Activated effector memory CD4-positive, alpha-beta T cell treated with anti-CD3 and anti-CD28 coated beads, Interleukin-2, amount 50 U/mL, for 16 hours (primary cell): ENCODE measurements at places on chromosomes 3 and 15.

- no peak for DNase-seq
Observed at GRCh38 chr3:17076940-17077605, 192.3 kb downstream of the PLCL2 start.

DNA sequence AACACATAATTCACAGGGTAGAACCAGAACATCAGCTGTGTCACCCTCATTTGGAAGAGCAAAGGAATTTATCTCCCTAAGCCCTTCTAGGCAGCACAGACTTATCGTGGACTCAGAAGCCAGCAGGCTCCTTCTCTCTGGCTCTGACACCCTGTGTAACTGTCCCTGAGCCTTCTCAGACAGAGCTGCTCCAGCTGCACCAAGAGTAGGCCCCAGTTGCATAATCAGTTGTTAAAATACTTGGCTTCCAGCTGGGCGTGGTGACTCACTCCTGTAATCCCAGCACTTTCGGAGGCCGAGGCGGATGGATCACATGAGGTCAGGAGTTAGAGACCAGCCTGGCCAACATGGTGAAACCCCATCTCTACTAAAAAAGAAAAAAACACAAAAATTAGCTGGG lies 49.4 kb upstream of the ACVR2B start:
- DNase-seq = no peak

- no peak for DNase-seq
Observed at GRCh38 chr15:52093167-52093538, 19.4 kb downstream of the BCL2L10 start.

DNA sequence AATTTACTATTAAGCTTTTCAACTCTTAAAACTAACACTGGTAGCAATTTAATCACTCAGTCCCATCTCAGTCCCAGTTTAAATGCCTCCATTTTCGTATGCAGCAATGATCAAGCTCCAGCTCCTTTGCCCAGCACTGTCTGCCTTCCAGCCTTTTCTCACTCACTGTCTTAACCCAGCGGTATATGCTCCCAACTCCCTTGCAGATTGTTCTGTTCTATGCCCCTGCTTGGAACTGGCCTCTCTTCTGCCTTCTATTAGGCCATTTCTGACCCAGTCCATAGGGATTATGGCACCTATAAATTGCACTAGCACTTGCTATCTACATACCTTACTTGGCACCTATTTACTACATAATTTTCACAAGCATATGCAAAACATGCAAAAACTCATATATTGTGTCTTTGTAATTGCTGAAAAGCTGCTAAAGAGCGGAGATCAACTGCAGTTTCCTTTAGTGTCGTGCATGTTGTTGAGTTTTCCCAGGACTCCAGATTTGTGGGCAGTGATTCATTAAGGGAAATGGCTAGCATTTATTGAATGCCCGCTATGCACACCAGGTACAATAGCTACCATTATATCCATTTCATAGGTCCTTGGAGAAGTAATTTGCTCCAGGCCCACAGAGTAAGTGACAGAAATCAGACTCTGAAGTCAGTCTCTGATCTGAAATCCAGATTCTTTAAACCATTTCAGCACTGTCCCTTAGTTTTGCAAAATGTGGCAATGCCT lies 24.4 kb downstream of the CRBN start:
- DNase-seq = no peak

DNA sequence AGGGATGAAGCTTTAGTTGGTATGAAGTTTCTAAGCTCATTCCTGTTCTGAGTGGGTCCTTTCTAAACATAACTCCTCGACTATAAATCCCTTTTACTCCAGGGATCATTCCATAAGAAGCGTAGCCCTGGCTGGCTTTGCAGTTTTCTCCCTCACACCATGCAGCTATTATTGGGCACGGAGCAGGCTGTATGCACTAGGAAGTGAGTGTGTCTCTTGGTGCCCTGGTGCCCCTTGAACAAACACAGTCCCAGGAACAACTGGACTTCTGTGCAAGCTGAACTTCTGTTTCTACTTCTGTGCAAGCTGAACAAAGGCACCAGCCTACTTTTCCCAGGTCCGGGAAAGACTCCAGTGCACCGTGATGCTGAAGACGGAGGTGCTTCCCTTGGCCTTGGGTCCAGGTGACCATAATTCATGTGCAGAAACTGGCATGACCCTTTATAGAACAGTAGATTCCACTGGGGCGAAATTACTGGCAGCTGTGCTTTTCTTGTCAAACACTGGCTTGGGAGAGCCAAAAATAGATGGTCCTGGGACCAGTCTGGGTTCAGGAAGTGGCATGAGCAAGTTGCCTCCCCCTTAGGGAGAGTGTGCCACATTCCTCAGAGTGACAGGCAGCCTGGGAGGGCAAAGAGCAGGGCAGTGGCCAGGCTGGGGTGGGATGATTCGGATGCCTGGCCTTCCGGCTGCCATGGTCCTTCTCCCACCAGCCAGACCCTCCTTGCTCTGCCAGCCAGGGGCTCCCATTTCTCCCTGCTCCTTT lies 127.2 kb downstream of the SLCO3A1 start:
- DNase-seq = no peak

GRCh38 chr3:184672977-184673870 lies 38.6 kb downstream of the MAGEF1 start:
- no peak for DNase-seq

GRCh38 chr3:197093871-197094270 lies 64.3 kb upstream of the MELTF start:
- DNase-seq = no peak

DNA sequence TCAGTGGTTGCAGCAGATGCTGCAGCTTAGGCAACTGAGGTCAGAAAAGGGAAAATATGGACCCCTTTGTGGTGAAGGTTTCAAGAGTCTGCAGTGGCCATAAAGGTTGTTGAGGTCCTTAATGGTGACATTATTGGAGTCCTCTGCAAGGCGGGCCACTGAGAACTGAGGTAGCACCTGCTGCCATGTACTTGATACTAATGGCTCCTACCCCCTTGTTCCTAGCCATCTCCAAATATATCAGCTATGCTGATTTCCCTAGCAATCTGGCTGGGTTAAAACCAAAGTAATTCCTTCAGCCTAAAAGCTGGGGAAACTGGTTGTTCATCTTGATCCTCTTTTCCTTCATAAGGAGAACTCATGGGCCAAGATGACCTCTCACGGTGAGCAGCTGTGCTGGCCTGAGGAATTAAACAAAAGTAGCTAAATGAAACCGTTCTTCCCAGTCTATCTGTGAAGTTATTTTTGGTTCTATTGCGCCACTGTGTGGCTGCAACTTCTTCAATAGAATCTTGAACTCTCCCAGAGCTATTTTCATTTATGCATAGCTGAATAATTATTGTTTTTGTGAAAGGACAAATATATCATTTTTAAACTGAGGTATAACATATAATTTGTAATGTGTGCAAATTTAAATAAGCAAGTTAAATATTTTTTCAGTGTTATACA lies 76.1 kb upstream of the PLSCR4 start:
- no peak for DNase-seq

DNA sequence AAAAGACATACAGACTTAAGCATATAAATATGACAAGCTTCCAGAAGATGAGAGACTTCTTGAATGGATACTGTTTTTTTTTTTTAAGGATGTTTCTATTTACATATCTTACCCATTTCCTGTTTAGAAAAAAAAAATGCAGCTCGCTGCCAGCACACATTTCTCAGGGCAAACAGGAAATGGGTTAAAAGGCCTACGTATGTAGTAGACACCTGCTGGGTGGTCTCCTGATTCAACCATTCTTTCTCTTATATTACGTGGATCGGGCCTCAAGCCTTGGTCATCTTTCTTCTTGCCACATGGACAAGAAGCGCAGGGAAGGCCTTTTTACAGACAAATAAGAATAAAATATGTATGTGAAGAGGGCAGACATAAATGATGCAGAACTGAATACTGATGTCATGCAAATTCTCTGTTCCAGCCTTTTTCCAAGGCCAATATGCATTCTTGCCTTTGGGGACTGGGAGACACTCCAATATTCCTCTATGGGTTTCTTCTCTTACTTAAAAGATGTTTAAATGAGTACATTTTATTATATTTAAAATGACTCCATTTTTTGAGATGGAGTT lies 35.0 kb upstream of the TJP1 start:
- DNase-seq = no peak

GRCh38 chr3:54714035-54714434 lies 213.8 kb downstream of the LRTM1 start:
- DNase-seq = no peak

DNA sequence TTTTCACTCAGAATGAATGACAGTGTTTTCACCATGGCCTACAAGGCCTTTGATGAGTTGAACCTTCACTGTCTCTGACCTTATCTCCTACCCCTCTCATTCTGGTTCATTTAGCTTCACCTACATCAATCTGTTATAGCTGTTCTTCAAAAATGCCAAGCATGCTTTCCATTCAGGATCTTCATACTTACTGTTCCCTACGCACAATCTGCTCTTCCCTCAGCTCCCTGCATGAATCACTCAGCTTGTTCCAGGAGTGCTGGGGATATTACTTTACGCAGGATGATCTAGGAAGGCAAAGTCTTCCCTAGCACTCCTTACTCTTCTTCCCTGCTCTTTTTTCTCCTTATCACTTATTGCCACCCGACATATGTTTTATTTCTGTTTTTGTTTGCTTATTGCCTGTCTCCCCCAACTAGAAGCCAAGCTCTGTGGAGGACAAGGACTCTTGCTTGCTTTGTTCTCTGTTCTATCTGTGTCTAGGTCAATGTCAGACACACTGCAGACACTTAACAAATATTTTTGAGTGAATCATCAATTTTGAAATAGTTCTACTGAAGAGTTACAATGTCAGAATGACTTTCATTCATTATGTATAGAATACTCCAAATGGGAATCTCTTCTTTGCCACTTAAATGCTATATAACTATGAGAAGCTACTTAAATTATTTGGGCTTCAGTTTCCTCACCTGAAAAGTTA lies 238.3 kb upstream of the FEZF2 start:
- DNase-seq = no peak

DNA sequence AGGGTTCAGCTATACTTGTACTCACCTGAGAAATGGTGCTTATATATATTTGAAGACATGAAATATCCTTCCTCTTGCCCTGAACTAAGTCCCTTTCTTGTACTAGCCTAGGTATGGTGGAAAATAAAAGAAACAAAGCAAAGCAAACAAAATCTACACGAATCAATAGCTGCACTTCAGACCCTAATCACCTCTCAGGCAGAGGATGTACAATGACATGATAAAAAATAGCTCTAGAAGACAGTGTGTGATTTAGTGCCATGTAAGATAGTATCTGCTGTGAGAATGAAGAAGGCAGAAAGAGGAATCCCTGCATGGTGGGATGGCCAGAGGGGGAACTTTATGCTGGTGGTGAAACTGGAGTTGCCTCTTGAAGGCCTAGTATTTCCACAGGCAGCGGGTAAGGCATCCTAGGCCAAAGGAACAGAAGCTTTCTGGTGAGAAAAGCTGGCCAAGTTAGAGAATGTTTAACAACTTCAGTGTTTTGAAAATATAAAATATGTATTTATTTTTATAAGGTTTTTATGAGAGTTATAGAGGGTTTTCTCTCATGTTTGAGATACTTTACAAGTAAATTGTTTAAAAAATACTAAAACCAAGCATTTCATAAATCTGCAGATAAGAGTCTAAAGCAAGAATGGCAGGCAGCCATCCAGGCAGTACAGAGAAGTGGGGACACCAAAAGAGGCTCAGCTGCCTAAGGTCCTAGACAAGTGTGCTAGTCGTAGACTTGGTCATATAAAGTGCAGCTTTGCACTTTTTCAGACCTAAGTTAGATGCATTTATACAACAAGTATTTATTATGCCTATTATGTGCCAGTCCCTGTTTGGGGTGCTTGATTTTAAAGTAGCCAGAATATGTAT lies 14.9 kb downstream of the LEKR1 start:
- no peak for DNase-seq

DNA sequence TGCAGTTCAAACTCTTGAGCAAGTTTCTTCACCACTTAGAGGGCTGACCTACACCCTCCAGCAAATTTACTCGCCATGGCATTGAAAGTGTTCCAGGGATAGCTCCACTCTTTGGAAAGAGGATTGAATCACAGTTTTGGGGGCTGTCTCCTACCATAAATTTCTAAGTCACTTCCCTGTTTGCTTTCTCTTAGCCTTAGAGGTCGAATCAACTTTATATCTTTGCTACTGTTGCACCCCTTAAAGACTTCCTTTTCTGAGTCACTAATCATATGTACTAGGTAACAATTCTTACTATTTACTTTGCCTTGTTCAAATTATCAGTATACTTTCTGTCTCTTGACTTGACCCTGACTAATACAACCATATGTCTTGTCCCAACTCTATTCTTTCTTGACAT lies 1151.8 kb upstream of the ALCAM start:
- DNase-seq = no peak

DNA sequence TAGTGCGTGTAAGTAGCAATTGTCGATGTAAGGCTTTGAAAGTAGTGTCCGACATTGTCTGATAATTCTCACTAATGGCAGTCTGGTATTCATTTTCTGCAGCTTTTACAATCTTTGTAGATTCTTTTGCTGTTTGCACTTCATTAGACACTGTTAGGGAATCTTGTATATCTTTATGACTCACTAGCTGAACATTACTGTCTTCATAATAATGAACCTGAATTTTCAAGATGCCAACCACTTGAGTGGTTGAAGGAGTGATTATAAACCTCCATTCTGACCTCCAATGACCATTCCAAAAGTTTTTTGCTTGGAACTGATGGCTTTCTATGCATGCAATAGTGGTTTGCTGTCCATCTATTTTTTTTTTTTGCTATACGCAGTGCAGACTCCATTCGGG lies 76.4 kb upstream of the MFGE8 start:
- no peak for DNase-seq

DNA sequence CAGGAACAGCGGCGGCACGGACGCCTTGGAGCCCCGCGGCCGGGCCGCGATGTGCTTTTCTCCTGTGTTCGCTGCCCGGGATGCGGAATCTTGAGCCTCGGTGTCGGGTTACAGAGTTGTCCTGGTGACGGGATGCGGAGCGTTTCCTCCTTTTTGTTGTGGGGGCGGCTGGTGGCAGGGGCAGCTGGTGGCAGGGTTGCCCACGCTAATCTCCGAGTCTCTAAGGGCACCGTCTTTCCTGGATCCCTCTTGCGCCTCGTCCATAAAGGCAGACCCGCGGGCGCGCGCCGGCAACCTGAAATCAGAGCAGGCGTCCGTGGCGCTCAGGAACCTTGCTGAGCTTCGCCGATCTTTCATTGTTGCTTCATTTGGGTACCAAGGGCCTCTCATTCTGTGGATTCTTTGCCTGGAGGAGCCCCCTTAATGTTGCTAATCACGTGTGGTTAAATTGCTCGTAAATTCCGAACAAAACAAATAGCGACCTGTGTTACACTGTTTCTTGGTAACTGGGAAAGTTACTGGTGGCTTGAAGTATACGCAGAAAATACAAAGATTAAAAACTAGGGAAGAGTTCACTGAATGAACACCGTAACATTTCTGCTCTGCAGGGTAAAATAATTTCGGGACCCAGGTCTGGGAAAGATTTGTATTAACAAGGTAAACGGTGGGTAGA lies 844 bp upstream of the PFN2 start:
- DNase-seq = peak; percentile 73

GRCh38 chr3:18559331-18559842 lies 134.2 kb upstream of the SATB1 start:
- DNase-seq = peak; percentile 64

DNA sequence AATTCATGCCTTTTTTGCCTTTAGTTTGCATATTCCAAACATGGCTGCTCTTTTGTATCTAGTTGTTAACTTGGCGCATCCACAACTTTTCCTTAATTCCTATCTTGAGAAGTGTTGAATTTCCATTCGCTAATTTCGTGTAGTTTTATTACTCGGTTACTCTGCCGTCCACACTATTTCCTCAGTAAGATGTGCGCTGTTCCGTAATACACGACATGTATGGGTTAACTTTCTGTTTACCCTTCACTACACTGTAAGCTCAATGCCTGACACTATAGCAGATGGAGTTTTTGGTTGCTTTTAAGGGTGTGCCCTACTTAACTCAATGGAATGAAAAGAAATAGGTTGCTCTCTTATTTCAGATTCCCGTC lies 724 bp downstream of the RPSA start:
- DNase-seq = no peak

- DNase-seq = no peak
Observed at GRCh38 chr15:52351206-52351908, 55.8 kb upstream of the MYO5C start.
